Stimulated activated CD4-positive, alpha-beta T cell treated with anti-CD3 and anti-CD28 coated beads, Interleukin-4, amount 100 ng/mL, for 48 hours (primary cell): ENCODE measurements at places on chromosomes 2 and 18.

- DNase-seq: no peak
Measured at GRCh38 chr18:80183273-80184050, 63.9 kb downstream of the PARD6G start.

DNA sequence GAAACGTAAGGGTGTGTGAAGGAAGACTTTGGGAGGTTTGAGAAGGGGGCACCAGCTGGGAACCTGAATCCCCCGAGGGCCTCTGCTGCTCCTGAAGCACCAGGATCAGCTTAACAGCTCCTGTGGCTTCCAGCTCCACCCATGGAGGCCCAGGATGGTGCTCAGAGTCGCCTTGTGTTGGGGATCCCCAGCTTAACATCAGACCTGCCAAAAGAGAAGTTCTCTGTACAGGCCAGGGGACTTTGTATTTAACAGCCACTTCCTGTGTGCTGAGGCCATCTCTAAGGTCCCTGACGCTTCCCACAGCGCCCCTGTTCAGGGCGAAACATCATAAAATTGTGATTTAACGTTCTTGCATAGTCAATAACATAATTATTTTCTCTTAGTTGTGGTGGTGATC, 77.5 kb downstream of the NCK2 start:
- no peak for DNase-seq

GRCh38 chr2:168613551-168613950, 157.5 kb downstream of the CERS6 start:
- DNase-seq: no peak

DNA sequence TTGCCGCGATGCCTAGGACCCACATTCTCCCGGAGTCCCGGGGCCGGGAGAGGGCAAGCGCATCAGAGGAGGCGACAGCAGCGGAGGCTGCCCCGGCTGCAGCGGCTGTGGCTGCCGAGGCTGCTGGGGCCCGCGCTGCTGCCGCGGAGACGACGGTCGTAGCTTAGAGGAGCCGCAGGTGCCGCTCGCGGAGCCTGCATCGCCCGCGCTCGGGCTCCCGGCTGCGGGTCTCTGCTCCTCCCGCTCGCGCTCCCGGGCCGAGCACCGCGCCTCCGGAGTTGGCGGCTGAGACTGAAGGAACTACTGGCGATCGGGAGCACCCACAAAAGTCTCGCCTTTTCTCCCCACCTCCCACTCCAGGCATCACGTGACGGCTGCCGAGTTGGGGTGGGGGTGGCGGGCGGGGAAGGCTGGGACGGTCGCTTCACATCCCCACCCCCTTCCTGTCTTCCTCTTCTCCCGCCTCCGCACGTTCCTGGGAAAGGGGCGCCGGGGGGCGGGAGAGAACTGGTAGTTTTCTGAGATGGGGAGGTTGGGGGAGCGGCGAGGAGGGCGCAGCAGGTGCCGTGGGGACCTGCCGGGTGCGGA, at the start of gene LYPD1:
TSS of gene LYPD1 (minus strand) at position 298 of the 588 bp plus-strand sequence. CDS start at position 25, 273 bp downstream.
- DNase-seq: no peak

GRCh38 chr2:235576337-235576910, 82.6 kb downstream of the AGAP1 start:
- no peak for DNase-seq

- DNase-seq: no peak
Measured at GRCh38 chr2:84452624-84453023, 6.5 kb downstream of the SUCLG1 start.

GRCh38 chr2:219421323-219421722, 3.1 kb downstream of the DES start:
- no peak for DNase-seq

- no peak for DNase-seq
Measured at GRCh38 chr2:8573942-8574195, 108.0 kb upstream of the ID2 start.

GRCh38 chr2:95323347-95324155, 26.4 kb downstream of the KCNIP3 start:
- DNase-seq: no peak
